NCI-H2081 (cell line): ENCODE measurements at places on chromosomes 16 and 17.
A peak's percentile ranks its signal among the peaks of the same experiment; 100 is the strongest.

DNA sequence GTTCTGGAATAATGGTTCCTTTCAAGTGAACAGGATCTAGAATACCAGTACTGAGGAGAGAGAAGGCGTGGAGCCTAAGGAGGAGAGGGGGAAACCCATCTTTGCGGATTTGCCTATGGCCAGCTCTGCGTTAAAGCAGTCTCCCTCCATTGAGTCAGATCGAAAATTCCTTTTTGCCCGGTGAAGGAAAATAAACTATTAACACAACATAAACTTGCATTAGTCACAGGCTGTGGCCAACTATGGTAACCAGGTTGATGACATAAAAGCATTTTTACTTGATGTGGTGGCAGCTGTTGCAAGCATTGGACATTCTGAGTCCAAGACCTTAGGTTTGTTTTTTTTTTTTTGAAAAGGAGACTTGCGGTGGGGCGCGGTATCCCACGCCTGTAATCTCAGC is 8.9 kb downstream of the LDAF1 start:
- DNase-seq = no peak

DNA sequence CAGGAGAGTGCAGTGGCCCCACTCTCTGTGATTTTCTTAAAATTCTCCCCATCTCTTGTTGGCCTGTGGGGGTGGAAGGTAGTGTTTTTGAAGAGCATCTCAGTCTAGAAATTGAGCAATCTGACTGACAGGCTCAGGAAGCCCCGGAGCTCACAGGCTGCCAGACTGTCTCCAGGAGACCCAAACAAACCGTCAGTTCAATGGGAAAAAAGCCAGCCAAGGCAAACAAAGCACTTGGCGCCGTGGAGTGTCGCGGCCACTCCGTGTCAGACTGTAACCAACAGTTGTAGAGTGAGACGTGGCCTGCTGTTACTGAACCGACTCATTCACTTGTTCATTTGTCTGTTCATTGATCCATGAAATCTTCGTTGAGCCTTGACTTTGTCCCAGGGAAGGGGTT is 33.7 kb downstream of the RGS9 start:
- peak; percentile 90 for DNase-seq

DNA sequence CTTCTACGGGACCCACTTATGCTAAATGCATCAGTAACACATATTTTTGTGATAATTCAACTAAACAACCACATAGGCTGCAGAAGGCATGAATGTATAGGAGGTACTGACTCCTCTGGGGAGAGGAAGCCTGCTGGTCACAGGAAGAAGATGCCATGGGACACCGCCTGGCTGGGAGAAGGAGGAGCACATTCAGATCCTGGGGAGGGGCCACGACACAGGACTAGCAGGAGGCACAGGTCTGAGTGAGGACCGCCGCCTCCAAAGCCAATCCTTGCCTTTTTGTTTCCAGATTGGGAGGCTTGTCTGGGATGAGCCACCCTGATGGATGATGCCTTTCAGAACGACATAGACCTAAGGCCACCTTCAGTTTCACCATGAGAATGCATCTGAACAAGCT is 34.6 kb downstream of the MBTPS1 start:
- DNase-seq = no peak

GRCh38 chr16:66272461-66272860 is 94.0 kb upstream of the CDH5 start:
- DNase-seq = no peak

DNA sequence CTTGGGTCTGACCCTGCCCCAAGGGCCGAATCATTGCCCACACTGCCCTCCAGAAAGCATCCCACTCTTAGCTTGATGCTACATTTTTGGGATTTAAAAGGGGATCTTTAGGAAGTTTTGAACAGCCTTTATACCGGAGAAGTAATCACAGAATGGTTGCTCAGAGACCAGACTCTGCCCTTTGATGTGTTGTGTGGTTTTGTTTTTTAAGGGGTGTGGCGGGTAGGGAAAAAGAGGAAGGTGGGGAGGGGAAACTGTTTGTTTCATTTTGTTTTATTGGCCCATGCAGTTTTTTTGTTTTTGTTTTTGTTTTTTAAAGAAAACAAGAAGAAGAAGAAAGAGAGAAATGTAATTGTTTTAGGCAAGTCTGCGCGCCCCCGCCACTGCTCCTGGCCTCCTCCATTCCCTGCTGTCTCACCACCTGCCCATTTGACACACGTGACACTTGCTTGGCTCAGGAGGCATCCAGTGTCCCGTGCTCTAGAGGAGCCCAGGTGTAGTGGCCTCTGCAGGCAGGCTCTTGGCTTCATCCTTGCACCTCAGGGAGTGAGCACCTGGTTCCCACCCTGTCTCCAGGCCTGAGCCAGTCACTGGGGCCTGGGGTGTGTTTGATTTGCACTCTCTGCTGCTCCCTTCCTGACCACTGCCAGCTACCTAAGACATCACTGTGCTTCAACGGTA is 35.7 kb downstream of the GNAO1 start:
- DNase-seq = no peak

GRCh38 chr16:49021136-49021535 is 260.5 kb downstream of the CBLN1 start:
- DNase-seq = no peak

DNA sequence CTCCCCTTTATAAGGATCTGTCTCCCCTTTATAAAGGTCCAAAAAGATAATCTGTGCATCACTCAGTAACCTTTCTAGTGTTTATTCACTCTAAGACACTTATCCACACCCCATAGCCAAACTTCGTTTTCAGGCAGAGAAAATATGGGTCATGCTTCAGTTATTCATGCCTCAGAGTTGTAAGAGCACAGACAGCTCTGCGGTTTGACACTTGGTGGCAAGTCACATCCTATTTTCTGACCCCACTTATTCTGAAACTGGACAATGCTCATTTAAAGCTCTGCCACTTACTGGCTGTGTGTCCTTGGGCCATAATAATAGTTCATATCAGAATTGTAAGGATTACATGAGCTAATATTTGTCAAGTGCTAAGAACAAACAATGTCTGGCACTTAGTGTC is 2.0 kb upstream of the KRTAP2-1 start:
- DNase-seq = no peak

DNA sequence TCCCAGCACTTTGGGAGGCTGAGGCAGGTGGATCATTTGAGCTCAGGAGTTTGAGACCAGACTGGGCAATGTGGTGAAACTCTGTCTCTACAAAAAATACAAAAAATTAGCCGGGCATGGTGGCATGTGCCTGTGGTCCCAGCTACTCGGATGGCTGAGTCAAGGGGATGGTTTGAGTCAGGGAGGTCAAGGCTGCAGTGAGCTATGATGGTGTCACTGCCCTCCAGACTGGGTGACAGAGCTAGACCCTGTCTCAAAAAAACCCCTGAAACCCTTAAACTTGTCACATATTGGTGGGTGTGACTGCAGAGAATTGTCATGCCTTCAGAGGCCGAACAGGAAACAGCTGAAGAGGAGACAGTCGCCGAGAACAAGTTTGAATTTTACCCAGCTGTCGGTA is 13.4 kb downstream of the RPTOR start:
- no peak for DNase-seq

- no peak for DNase-seq
Measured at GRCh38 chr16:77191259-77191969, 424 bp downstream of the MON1B start.

DNA sequence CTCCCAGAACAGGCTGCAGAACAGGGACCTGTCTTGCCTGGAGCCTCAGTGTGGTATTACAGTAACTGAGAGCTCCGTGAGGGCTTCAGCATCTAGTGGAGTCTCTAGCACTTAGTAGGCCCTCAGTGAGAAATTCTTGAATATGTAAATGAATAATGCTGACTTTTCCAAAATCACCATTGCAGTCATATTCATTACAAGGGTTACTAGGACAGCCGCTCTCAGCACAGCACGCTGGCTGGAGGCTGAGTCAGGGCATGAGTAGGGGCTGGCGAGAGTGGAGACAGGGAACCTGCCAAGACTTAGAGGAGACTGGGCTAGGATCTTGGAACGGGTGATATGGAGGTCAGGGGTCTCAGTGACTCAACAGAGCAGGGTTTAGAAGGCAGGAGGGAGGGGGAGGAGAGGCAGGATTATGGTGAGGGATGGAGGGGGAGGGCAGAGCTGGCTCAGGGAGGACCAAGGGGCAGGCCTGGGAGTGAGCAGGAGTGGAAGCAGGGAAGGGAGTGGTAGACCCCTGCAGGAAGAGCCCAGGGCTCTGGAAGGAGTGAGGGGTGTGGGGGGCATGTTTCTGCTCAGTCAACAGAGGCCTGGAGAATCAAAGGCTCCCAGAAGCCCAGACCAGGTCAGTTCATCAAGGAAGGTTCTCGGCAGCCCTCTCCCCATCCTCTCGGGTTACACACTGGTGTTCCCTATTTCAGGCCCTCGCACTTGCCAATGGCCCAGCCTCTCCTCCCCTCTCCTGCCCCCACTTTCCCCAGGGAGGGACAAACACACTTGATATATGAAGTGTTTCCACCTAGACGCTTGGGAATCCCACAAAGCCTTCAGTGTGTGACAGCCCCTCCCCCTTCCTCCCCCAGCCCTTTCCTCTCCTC is 42.3 kb downstream of the FZD2 start:
- DNase-seq = no peak

DNA sequence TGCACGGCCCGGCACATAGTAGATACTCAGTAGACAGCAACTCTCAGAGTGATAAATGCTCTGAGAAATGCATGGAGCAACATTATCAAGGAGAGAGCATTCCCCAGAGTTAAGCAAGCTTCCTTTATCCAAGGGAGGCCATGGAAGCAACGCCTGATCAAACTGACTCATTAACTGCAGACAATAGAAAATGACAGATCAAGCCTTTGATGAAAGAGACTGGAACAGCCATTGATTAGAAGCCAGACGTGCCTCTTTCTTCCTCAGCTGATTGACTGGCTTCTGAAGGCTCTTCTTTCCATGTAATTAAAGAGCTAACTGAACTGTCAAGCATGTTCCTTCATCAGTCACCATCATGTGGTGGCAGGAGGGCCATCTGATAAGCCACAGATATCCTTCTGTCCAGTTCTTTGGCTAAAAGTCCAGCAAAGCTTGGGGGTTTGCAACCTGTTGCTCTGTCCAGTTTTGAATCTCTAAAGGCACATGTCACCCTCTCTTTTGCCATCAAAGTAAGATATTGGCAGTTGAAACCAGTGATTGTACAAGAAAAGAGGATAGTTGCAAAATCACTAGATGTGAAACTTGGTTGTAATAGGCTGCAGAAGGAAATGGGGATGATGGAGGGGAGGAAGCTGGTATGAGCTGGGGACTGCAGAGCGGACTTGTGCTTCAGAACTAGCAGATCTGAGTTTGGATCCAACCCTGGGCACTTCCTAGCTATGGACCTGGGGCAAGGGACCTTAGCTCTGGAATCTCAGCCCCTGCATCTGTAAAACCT is 188.0 kb downstream of the HAPSTR1 start:
- no peak for DNase-seq

- no peak for DNase-seq
Measured at GRCh38 chr17:44293509-44294226, 14.7 kb upstream of the RUNDC3A start.

DNA sequence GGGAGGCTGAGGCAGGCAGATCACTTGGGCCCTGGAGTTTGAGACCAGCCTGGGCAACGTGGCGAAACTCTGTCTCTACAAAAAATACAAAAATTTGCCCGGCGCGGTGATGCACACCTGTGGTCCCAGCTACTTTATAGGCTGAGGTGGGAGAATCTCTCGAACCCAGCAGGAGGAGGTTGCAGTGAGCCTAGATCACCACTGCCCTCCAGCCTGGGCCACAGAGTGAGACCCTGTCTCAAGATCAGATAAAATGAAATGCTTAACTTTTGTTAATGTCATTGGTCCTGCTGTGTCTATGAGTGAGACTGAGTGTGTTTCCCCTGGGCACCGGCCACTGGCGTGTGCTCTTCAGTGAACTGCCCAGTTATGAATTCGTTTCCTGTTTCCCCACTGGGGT is 10.5 kb downstream of the FAM234A start:
- no peak for DNase-seq

DNA sequence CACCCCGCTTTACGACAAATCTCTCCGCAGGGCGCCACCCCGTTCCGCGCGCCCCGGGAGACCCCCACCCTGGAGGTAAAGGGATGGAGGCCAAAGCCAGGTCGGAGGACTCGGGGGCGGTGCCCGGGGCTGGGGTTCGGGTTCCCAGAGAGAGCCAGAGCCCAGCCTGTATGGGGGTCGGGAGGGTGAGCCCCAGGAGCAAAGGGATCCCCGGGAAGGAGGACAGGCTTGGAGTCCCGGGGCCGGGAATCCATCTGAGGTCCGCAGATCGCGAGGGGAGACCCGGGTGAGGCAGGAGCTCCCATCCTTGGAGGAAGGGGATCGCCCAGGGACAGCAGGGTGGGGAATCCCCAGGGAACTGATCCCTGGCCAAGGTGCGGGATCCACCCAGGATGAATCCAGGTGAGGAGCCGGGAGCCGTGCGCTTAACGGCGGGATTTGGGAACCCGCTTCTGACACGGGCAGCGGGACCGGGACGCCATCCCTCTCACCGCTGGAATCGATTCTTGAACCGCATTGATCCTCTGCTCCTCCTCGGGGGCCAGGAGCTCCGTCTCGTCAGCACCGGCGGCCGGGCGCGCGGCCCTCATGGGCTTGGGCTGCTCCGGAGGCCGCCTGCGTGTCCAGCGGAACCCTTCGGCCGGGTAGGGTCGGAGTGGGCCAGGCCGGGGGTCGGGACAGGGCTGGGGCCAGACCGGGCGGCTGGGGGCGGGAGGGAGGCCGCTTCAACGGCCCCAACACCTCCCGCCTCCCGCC is at the start of gene MMD:
TSS of gene MMD (minus strand) at position 657 of the 756 bp plus-strand sequence. CDS start at position 517, 140 bp downstream.
- DNase-seq = peak; percentile 56

DNA sequence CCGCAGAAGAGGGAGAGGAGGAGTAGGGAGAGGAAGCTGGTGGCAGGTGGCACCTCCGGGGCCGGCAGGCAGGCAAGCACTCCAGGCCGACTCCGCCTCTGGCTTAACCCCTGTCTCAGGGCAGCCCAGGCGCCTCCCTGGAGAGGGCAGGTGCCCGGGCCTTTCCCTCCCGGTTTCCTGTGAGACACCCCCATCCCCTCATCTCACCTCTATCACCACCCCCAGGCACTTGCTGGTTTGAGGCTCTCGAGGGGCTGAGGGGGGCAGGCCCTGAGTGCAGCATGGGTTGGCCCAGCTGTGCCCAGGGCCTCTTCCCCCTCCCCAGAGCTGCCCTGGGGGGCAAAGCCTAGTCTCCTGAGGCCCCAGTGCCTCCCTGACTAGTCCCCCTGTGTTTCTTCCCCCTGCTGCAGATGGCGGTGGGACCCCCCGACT is 6.0 kb downstream of the DOC2A start:
- DNase-seq = peak; percentile 9

DNA sequence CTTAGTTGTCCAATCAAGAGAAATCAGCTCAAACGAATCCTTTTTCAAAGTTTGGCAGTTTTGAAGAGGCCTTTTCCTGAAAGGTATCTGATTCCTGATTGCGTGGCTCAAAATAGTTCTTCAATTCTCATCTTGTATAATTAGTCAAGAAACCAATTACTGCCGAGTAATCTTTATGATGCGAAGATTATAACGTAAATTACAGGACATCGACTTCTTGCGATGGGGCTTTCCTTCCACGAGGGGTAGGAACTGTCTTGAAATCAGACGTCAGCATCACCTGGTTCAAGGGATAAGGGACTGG is 644 bp upstream of the ARL2BP start:
- DNase-seq = no peak
